Stimulated activated CD4-positive, alpha-beta T cell treated with anti-CD3 and anti-CD28 coated beads, Interleukin-4, amount 100 ng/mL, for 48 hours (primary cell): ENCODE measurements at places on chromosomes 7 and 10.
A peak's percentile ranks its signal among the peaks of the same experiment; 100 is the strongest.

- DNase-seq = no peak
Measured at GRCh38 chr10:28427376-28427775, 105.5 kb upstream of the WAC start.

DNA sequence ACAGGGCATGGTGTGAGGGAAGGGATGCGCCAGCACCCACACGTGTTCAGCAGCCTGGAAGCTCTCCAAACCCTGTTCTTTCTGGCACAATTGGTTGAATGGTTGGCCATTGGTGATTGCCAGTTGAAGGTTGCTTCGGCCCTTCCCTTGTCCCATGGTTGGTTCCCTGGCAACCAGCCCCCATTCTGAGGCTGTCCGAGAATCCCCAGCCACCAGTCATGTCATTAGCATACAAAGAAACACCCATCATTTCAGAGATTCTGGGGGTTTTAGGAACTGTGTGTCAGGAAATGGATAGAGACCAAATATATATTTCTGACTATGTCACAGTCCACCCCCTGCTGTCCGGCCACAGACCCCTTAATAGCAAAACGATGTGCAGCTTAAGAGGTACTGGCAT is 21.8 kb downstream of the FKBP6 start:
- DNase-seq = no peak

DNA sequence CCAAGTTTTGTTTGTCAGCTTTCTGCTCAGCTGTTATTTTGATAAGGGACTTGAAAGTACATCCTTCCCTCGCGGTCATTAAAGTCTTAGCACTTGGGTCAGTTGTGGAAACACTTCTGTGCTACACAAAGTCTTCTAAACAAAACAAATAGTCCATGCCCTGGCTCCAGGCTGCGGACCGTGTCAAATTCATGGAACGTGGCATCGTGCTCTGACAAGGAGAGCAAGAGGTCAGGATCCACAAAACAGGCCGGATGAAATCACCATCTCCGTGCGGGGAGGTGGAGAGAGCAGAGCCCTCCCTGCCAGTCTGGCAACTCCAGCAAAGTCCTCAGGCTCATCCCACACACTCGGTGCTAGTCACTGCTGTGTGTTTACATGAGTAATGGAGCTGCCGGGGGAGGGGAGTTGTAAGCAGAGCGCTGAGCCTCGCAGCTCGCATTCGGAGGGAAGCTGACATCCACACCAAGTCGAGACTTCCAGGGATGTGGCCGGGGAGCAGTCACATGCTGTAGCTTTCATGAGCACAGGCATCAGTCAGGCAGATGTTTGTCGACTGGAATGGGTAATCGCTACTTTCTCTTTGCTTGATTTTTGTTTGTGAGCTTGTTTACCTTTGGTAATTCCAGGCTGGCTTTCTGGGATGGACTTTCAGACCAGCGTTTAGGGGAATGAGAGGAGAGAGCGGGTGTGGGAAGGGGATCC is 147.6 kb downstream of the ARID5B start:
- DNase-seq = peak; percentile 68

GRCh38 chr10:117316701-117317100 is 58.5 kb downstream of the PDZD8 start:
- no peak for DNase-seq

- no peak for DNase-seq
Measured at GRCh38 chr7:116249969-116250553, 39.7 kb downstream of the TES start.

DNA sequence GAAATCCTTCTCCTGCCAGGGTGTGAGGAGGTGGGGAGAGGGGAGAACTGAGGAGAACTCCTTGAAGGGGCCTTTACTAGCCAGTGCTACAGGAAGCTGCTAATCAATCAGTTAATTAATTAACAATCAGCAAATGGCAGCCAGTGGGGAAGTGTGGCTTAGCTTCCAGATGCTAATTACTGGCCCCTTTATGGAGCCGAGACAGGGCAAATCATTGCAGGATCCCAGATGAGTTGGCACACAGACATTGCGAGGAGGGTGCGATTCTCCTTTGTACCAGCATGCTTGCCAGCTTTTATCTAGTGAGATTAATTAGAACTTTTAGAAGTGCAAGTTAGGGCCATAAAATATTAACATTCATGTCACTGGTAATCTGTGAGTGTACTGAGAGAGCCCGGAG is 84.0 kb downstream of the XRCC2 start:
- DNase-seq = no peak

GRCh38 chr10:33193701-33194521 is 140.6 kb downstream of the NRP1 start:
- DNase-seq = no peak

DNA sequence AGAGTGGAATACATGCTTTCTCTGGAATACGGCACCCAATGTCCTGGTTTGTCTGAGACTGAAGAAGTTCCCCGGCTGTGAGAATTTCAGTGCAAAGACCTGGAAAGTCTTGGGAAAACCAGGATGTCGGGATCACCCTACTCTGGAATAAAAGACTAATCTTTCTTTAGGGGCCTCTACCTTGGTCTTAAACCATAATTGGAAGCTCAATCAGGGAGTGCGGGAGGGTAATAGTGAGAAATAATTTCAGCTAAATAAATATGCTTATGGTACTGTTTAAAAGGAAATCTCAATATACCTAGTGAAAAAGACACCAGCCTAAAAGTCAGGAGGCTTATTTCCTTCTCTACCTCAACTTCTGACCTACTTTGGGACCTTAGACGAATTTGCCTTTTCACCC is 236.1 kb upstream of the GLI3 start:
- no peak for DNase-seq

GRCh38 chr10:28411648-28412047 is 108.8 kb upstream of the MPP7 start:
- peak; percentile 23 for DNase-seq

GRCh38 chr7:8618441-8619070 is 185.1 kb downstream of the NXPH1 start:
- DNase-seq = no peak

GRCh38 chr7:67821116-67821515 is 824.5 kb downstream of the TYW1 start:
- DNase-seq = no peak

- DNase-seq = no peak
Measured at GRCh38 chr10:119659951-119660350, 8.8 kb downstream of the BAG3 start.

GRCh38 chr10:80945264-80945880 is 407.7 kb downstream of the SH2D4B start:
- no peak for DNase-seq

DNA sequence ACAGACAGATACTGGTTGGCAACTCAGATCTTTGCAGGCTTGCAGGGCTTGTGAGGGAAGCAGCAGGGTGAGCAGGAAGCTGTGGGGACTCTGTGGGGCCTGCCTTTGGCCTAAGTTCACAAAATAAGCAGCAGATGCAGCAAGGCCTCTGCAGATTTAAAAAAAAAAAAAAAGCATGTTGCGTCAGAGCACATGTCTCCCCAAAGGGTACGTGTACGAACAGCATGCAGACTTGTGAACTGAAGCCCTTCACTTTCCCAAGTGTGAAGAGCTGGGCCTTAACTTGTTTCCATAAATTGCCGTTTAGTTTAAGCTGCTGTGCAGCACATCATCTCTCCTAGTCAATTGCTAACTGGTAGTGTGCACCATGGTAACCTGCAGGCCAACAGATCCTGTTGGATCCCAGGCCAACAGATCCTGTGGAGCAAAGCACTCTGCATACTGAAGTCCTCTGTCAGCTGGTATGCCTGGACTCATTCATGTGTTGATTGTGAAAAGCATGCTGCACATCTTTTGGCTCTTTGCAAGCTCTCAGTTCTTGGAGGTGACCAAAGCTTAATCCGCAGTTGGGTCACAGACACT is 10.8 kb upstream of the XPNPEP1 start:
- no peak for DNase-seq

DNA sequence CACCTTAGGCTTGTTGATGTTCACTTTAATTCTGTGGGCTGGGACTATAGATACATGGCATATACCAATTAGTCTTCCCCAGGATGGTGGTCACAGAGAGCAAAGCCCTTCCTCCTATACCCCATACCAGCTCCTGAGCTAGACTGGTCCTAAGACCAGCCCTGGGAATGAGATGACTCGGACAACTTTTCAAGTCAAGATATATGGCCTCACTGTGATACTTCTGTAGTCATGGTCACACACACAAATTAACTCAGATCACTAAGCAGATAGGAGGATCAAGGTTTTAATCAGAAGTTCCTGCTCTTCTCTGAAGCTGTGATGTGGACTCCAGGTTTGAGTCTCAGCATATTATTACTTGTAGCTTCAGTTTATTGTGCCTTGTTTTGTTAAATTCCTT is 53.1 kb downstream of the SLK start:
- DNase-seq = no peak

GRCh38 chr7:124413029-124413428 is 352.6 kb downstream of the GPR37 start:
- DNase-seq = no peak

DNA sequence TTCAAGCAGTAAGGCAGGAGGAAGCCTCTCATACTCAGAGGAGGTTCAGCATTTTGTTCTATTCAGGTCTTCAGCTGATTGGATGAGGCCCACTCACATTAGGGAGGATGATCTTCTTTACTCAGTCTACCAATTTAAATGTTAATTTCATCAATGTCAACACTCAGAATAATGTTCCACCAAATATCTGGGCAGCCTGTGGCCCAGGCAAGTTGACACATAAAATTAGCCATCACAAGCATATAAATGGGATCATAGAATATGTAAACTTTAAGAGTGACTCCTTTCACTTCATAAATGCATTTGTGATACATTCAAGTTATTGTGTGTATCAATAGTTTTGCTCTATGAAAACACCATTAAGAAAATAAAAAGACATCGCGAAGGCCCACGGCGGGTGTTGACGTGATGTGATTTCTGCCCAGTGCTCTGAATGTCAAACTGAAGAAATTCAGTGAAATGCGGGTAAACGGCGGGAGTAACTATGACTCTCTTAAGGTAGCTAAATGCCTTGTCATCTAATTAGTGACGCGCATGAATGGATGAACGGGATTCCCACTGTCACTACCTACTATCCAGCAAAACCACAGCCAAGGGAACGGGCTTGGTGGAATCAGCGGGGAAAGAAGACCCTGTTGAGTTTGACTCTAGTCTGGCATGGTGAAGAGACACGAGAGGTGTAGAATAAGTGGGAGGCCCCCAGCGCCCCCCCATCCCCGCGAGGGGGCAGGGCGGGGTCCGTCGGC is 536.1 kb upstream of the AUTS2 start:
- DNase-seq = no peak

DNA sequence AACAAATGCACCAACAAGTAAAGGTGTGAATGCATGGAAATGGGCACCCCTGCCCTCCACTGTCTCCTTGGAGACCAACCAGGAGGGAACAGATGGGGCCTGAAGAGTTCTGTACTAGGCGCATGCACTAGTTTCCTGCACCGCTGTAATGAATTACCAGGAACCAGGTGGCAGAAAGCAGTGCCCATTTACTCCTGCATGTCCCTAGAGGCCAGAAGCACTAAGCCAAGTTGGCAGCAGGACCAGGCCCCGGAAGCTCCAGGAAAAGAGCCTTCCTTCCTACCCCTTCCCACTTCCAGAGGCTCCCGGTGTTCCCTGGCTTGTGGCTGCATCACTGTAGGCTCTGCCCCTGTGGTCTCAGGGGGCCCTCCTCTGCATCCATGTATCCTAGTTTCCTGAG is 237.5 kb upstream of the PPP2R2D start:
- no peak for DNase-seq

DNA sequence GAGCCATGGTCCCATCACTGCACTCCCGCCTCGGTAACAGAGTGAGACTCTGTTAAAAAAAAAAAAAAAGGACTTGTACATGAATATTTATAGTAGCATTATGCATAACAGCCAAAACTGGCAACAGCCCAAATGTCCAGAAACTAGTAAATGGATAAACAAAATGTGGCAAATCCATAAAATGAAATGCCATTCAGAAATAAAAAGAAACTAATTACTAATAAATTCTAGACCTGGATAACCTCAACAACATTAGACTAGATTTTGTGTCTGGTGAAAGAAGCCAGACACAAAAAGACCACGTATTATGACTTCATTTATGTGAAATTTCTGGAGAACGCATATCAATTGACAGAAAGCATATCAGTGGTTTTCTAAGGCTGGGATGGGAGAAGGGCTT is 74.5 kb downstream of the HPSE2 start:
- no peak for DNase-seq

- no peak for DNase-seq
Measured at GRCh38 chr7:102300643-102301221, 14.1 kb downstream of the SH2B2 start.

DNA sequence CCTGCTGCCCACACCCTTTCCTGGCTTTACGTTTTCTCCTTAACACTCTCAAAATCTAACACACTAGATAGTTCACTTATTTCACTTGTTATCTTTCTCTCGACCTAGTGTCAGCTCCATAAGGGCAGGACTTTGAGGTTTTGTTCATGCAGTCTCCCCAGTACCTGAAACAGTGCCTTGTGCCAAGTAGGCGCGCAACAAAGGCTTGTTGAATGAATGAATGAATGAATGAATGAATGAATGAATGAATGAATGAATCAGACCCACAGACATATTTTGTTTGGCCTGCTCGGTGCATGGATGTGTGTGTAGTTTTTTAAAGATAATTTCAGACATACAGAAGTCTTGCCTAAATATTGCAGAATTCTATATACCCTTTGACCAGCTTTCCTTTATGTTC is 6.2 kb downstream of the TYSND1 start:
- DNase-seq = no peak

DNA sequence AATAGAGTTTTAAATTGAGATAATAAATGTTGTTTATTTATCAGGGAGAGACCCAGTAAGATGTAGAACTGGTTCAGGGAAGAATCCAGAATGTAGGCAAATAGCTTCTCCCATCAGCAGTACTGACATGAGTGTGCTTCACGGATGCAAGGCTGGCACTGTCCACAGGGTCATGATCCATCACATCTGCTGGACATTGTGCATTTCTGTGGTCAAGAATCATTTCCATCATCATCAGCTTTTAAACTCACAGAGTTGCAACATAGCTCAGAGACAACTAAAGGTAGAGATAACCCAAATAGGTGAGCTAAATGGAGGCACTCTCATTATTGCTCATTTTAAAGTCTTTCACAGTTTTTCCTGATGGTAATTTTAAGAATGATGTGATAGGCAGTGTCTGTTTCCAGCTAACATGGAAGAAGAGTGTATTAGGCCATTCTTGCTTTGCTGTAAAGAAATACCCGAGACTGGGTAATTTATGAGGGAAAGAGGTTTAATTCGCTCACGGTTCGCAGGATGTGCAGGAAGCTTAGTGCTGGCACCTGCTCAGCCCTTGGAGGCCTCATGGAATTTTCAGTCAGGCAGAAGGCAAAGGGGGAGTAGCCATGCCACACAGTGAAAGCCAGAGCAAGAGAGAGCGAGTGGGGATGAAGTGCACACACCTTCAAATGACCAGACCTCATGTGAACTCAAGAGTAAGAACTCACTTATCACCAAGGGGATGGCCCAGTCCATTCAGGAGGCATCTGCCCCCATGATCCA is 80.8 kb downstream of the INPP5A start:
- DNase-seq = no peak
